Thoracic aorta (tissue), 2 donors: ENCODE measurements at places on chromosomes 5 and 9. TPM values are rescaled to one million over a fixed set of nuclear protein-coding genes. Genes with fewer than 3 reads are reported as not detected.

GRCh38 chr5:173735691-173736090 is 119.2 kb upstream of the BOD1 start:
- no peak for DNase-seq

The AQP3 gene
- 6.9 TPM for total RNA-seq

The HMGCR gene
- 29.1 TPM for total RNA-seq

The FBP2 gene
- total RNA-seq = not detected

The IFNB1 gene
- not detected for total RNA-seq

- no peak for DNase-seq
These were observed 16.0 kb upstream of the SLC25A51 start for GRCh38 chr9:37919956-37920335.

The CARTPT gene
- 39.4 TPM for total RNA-seq

DNA sequence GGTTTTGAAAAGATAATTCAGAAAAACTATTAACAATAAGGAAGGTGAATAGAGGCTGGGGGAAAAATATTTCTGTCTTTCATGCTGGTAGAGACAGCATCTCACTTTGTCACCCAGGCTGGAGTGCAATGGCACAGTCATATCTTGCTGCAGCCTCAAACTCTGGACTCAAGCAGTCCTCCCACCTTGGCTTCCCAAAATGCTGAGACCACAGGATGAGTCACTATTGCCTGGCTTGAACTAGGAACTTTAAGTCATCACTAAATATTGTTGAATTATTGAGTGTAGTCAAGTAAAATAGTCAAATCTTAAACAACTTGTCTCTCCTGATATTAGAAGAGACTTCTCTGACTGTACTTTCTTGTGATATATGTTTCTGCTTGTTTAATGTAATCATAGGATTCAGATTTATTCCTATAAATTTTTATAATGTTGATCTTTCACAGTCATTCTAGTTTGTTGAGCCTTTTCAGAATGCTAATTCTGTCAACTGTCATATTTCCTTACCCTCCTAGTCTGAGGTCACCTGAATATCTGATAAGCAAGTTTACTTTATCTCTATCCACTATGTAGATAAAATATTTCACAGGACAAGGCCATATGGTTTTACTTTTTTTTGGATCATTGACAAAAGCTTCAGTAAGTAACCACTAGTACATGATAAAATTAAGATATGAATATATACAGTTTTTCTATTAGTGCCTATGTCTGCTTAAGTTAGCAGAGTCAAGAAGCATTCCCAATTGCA is 1696.5 kb downstream of the MAT2B start:
- no peak for DNase-seq

- no peak for DNase-seq
These were observed 8.5 kb downstream of the PTGER4 start for GRCh38 chr5:40688127-40688761.

DNA sequence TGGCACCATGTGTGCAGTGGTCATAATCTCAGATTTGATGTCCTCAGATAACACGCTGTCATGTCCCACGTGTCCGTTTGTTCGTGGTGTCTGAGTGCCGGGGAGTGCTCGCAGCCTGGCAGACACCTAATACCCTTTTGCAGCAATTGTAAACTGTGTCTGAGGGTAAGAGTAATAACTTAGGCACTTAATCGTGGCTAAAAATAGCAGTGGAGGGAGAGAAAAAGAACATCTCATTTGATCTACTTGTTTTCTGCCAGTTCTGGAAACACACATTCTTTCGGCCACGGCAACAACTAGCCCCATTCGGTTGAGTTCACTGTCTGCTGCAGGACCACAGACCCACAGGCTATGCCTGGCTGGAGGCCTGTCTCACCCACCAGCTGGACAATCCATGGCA is 16.5 kb downstream of the ADCY2 start:
- DNase-seq = no peak

DNA sequence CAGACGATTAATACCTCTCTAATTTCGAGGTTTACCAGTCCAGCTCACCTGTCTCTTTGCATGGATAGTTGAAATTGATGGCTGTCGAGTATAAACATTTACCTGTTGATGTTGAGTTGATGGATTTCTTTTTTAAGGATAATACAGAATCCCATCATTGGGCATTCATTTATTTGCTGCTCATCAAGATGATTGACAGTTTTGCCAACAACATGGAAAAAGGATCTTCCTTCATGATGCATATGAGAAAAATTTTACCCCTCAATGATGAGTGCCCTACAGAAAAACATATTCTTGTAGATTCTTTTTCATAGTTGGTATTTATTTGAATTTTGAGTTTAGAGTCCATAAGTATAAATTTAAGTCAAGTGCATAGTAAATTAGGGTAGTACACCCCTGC is 59.2 kb downstream of the ZCCHC7 start:
- DNase-seq = no peak

The PCDHA3 gene
- total RNA-seq = 2.0 TPM

GRCh38 chr5:64784451-64785025 is 15.8 kb downstream of the CWC27 start:
- DNase-seq = peak; percentile 14

The HBEGF gene
- total RNA-seq = 22.6 TPM

The C5orf34 gene
- 0.85 TPM for total RNA-seq

The CA9 gene
- total RNA-seq = 10.7 TPM

DNA sequence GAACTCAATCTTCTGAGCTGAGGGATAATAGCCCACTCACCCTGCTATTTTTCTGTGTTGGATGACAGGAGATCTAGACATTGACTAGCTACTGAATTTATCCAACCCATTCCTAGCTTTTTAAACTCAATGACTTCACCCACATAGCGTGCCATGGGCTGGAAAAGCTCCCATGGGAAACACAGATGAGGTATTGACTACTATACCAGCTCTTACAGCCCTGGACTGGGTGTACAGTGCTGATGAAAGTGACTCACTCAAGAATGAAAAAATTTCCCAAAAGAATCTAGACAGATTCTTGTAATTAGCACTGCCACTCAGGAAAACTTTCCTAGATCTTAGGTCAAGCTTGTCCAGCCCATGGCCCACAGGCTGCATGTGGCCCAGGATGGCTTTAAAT is 72.7 kb upstream of the NREP start:
- no peak for DNase-seq

The TLX3 gene
- not detected for total RNA-seq

GRCh38 chr9:78044886-78045285 is 13.3 kb upstream of the GNAQ start:
- DNase-seq = no peak

The CD72 gene
- total RNA-seq = 2.2 TPM

DNA sequence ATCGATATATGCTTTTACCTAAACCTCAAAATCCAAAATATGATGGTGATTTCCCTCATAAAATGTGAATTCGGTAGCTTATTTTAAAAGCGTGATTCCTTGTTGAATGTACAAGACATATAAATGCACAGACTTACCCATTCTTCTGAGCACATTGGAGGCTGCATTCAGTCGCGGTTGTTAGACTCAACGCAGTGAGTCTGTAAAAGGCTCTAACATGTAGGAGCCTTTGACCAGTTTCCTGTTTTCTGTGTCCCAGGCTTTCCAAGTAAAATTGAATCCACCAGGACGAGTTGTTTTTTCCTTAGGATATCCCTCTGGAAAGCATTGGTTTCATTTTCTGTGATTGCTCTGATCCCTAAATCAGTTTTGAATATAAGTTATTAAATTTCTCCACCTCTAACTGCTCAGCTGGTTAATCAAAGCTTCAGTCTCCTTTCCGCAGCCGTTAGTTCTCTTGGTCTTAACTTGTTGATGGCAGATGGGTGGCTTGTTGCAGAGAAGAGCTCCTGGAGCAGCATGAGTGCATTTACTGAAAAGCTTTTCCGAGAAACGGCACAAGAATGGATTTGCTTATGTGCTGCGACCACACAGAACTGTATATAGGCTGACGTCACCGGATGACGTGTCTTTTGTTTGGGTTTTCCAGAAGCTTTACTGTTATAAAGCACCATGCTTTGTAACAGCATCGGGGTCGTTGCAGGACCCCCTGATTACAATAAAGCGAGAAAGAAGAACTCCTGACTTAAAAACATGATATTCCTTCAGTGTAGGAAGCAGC is at the start of gene LRRTM2:
Gene LRRTM2 (minus strand): TSS at position 565 of the 781 bp plus-strand sequence. CDS start 424 bp downstream, at position 141.
- no peak for DNase-seq

GRCh38 chr9:96071076-96071814 is 195.8 kb downstream of the ERCC6L2 start:
- no peak for DNase-seq

- DNase-seq = no peak
These were observed 23.0 kb upstream of the PPP1R26 start for GRCh38 chr9:135456436-135457104.

The TMEM252 gene
- total RNA-seq = not detected

DNA sequence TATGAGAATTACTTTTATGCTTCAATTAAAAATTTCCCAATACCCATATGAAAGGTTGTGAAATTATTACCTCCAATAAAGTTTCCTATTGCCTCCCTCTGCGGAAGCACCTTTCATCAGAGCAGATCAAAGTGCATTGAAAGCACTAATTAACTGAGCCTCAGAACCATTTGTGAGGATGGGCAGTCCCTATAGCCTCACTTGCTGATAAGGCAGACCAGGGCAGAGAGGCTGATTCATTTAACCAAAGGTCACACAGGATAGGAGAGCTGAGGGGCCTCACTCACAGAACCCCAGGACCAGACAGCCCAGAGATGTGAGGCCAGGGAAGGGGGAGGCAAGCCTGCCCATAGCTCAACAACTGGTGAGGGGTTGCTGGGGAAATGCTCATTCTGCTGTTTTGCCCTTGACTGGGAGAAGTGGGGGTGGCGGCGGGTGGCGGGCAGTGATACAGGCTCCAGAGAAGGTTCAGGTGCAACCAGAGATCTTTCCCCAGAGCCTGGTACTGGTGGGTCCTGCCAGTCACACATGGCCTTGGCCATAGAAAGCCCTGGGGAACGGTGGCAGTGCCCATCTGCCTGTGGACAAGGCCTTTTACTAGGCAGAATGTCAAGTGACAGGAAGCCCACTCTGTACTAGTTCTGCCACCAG is 57.9 kb downstream of the MACROH2A1 start:
- no peak for DNase-seq

DNA sequence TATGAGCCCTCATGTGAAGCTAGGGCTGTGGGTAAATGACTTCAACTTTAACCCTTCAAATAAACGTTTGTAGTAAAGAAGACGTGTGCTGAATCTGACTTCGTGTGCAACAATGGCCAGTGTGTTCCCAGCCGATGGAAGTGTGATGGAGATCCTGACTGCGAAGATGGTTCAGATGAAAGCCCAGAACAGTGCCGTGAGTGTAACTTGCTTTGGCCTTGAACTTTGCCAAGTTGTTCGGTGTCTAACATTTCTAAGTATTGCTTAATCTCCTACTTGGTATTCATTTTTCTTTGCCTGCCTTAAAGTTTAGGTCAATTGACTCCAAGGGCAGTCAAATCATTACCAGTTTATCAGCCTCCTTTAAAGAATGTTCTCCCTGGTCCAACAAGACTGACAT is 18.2 kb downstream of the VLDLR start:
- no peak for DNase-seq

DNA sequence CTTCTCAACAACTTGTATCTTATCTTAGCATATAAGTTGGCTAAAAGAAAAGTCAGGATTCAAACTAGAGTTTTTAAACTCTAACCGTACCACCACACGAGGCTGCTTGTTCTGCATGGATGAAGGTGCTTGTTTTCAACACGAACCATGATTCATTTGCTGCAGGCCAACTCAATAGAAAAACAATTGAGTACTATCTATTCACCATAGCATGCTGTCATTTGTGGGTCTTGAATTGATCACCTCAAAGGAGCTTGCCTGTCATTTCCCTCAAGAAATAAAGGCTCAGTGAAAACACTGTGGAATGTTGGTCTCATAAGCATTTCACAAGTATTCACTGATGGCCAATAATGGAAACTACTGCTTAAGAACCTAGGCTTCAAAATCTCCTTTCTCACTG is 21.0 kb upstream of the GRIA1 start:
- no peak for DNase-seq

GRCh38 chr9:26955222-26955903 is 849 bp upstream of the IFT74 start:
- no peak for DNase-seq

- no peak for DNase-seq
These were observed 4.5 kb downstream of the MACIR start for GRCh38 chr5:103263054-103263453.

DNA sequence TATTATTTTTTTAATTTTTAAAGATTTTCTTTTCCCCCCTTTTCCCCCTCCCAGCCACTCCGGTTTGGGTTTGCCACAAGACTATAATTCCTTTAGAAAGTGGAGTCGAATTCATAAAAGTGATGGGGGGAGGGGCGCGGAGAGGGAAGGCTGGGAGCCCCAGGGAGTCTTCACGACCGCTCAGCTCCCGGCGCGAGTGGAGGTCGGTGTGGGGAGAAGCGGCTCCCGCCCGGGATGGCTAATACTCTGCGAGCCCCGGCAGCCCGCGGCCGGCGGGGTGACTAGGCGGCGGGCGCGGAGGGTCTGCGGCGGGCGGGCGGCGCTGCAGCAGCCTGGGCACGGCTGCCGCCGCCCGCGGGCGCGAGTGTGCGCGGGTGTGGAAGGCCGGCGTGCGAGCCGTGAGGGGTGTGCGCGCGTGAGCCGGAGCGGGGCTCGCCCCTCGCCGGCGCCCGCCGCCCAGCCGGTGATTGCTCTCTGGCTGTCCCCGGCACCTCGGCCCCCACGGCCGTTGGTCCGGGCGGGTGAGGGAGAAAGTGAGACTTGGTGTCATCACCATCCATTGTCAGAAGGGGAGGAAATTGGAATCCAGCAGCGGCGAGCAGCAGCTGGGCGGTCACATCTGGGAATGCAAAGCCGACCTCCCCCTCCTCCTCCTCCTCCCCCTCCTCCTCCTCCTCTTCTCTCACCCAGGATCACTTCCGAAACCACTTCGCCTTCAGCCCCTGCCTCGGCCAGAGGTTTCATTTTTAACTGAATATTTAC is at the start of gene PARP8:
Gene PARP8 (plus strand): TSS at position 377 of the 762 bp plus-strand sequence. CDS start 459 bp downstream, outside the sequence.
- DNase-seq = no peak

DNA sequence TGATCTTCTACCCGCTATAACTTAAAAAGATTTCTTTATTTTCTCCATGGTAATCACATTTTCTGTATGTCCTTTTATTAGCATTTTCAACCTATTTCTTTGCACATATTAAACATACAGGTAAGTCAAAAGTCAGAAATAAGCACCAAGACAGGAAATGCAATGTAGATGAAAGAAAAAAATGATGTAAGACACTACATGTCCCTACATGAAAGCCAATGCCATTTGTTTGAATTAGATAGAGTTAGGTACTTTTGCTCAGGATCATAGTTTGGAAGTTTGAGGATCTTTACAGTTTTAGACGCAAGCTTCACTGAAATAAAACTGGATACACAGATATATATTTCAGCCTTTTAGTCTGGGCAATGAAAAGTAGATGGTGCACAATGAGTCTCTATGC is 453.1 kb upstream of the MEF2C start:
- DNase-seq = no peak

The KLF9 gene
- 165 TPM for total RNA-seq

DNA sequence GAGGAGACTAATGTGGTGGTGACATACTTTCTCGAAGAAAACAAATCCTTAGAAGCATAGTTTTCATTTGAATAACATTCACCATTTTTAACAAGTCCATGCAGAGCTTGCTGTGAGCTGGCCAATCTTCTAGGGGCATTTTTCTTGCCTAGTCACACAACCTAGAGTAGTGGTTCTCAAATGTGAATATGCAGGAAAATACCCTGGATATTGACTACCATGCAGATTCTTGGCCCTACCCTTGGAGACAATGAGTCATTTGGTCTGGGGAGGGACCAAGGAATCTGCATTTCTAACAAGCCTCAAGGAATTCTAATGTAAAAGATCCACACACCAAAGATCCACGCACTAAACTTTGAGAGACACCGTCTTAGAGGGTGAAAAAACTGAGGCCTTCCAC is 23.5 kb downstream of the GDNF start:
- DNase-seq = no peak
